Forelimb muscle (tissue), 1 donor: ENCODE measurements at places on chromosomes 12 and 14. TPM values are rescaled to one million over a fixed set of nuclear protein-coding genes. Genes with fewer than 3 reads are reported as not detected.

Gene CLEC4D
- 0.23 TPM for polyA plus RNA-seq

Gene DIO2
- 1.8 TPM for polyA plus RNA-seq

Gene A2M
- 231 TPM for polyA plus RNA-seq

Gene PLEKHH1
- 1.7 TPM for polyA plus RNA-seq

Gene STYK1
- polyA plus RNA-seq: 0.13 TPM

Gene RASSF9
- polyA plus RNA-seq: 2.5 TPM

Gene FOXN4
- 0.15 TPM for polyA plus RNA-seq

DNA sequence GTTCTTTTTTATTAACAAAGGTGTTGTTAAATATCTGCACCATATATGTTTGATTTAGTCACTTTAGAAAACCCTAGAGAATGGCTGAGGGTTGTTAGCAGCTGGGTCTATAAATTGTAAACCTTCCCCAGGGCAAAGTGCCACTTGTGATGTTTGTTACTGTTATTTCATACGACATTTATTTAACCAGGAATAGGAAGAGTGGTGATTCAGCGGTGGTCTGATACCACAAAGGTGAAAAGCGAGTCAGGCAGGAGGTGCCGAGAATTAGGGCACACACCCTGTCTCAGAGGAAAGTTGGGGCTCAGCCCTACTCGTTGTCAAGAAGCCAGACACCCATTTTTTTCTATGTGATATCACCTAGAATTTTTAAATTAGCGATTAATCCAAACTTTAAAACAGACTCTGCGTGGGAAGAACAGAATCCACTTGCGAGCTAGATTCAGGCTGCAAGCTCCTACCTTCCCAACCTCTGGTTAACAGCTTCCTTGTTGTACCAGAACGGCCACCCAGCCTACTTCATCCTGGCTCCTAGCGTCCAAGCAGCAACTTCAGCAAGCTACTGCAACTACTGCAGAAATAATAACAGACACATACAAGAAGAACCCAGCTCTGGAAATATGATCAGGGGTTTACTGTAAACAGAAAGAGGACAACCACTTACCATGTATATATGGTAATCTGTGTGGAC, 126.7 kb downstream of the TMEM132D start:
- DNase-seq: no peak

GRCh38 chr14:80100681-80101080, 110.6 kb downstream of the DIO2 start:
- DNase-seq: no peak

DNA sequence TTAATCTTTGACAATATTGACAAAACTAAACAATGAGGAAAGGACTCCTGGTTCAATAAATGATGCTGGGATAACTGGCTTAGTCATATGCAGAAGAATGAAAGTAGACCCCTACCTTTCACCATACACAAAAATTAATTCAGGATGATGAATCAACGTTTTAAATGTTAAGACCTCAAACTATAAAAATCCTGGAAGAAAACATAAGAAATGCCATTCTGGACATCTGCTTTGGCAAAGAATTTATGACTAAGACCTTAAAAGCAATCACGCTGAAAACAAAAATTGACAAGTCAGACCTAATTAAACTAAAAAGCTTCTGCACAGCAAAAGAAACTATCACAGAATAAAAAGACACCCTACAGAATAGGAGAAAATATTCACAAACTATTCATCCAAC, 97.4 kb downstream of the LMNTD1 start:
- DNase-seq: no peak

GRCh38 chr12:82517027-82517426, 158.7 kb downstream of the METTL25 start:
- no peak for DNase-seq

- no peak for DNase-seq
These were observed 10.2 kb downstream of the BICD1 start for GRCh38 chr12:32116897-32117296.

- DNase-seq: no peak
These were observed 426.9 kb upstream of the MIS18BP1 start for GRCh38 chr14:45679853-45680252.

DNA sequence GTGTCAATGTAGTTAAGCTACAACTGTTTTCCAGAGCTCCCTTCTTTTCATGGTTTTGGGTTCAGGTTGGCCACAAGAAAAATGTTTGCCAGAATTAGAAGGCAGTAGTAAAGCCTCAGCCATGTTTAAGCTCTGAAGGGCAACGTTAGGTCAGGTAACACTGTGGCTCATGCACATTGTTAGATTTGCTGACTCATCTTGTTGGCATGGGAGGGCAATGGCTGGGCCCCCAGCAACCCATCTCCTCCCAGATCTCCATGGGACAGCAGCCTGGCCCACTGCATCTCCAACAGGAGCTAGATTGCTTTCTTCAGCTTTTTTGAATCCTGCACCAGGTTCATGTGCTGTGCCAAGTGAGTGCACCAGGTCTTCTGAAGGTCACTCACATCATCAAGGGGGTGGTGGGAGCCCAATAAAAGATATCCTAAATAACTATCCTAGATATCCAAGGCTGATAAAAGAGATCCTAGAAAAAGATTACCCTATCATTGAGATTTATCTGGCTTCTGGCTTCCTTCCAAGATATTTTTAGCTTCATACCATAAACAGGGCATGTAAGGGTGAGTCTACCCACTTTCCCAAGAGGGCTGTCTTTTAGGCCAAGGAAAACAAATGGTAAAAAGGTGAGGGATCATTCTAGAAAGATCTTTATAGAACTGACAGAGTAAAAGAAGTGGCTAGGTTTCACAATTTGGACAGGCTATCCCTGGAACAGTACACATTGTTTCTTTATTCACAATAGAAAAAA, 28.9 kb downstream of the PTGER2 start:
- DNase-seq: no peak

- DNase-seq: no peak
These were observed 950.2 kb downstream of the BCL11B start for GRCh38 chr14:98321841-98322240.

DNA sequence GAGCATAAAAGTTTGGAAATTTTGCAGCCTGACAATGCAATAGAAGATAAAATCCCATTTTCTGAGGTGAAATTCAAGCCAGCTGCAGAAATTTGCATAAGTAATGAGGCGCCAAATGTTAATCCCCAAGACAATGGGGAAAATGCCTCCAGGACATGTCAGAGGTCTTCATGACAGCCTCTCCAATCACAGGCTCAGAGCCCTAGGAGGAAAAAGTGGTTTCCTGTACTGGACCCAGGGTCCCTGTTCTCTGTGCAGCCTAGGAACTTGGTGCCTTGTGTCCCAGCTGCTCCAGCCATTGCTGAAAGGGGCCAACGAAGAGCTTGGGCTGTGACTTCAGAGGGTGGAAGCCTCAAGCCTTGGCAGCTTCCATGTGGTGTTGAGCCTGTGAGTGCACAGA, 1218.1 kb downstream of the GALC start:
- no peak for DNase-seq

- DNase-seq: no peak
These were observed 8.9 kb upstream of the EEA1 start for GRCh38 chr12:92938018-92938417.

DNA sequence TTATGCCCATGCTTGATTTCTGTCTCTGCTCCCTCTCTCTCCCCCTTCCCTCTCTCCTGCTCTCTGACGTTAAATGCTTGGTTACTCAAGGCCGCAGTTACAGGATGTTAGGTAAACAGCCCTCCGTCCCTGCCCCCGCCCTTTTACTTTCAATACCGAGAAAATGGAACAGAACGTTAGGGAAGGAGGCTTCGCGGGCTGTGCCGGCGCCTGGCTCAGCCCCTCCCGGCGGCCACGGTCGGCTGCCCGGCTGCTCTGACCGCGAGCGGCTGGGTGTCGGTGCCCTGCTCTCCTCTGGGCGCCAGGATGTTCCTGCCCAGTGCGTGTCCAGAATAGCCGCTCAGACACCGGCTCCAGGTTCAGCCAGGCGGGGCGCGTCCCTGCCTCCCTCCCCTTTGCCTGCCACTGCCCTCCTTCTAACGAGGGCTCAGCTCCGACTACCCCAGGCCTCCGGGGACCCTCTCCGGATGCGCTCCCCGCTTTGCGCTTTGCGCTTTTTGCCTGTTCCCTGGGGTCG, 166.1 kb downstream of the ADCK1 start:
- DNase-seq: no peak

DNA sequence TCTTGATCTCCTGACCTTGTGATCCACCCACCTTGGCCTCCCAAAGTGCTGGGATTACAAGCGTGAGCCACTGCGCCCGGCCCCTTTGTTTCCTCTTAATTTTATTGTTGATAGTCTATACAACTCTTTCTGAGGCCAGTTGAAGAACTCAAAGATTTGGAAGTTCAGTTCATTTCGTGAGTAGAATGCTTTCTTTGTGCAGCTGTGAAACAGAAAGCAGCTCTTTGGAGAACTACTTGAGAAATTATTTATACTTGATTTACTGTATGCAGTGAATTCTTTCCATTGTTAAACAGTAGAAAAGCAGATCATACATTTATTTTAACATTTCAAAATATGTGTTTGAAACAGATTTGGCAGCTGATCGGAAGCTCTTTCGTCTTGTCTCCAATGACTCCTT, 69.3 kb downstream of the PCNX1 start:
- no peak for DNase-seq

GRCh38 chr12:108146035-108146893, 17.2 kb downstream of the WSCD2 start:
- no peak for DNase-seq

GRCh38 chr12:71607494-71608330, 55.9 kb downstream of the ZFC3H1 start:
- no peak for DNase-seq

DNA sequence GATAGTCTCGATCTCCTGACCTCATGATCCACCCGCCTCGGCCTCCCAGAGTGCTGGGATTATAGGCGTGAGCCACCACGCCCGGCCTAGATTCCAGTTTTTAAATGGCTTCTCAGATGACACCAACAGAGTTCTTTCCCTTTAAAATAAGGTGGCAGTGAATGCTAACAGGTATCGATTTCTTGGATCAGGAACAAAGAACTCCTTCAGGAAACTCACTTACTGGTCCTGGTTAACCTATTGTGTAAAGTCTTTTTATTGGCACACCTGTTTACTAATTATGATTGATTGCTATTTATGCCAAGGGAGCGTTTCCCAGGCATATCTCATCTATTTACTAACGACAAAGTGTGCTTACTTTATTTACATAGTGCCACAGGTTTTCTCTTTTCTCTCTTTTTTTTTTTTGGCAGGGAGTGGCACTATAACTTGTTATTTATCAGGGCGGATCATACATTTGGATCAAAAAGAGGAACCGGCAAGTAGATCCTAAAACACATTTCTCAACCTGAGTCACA, 89.7 kb downstream of the GLT1D1 start:
- DNase-seq: no peak

DNA sequence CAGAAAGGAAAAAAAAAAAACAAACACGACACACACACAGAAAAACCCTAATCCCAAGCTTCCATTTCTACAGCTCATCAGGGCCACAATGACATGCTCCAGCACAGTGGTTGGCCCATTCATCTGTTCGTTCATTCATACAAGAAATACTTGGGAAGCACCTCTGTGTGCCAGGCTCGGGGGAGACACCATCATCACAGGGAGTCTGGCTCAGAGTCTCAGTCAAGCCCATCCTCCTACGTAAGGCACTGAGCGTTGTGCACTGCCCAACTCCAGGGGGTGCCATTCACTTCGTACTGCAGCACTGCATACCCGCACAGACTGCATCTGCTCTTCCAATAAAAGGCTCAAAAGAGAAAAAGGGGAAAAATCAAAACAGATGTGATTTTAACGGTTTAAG, 15.3 kb downstream of the VPS37B start:
- DNase-seq: no peak

- no peak for DNase-seq
These were observed 6.2 kb downstream of the IFT43 start for GRCh38 chr14:75991753-75992152.

GRCh38 chr12:120444676-120445075, 1.5 kb downstream of the TRIAP1 start:
- no peak for DNase-seq
